RPMI7951 (cell line): ENCODE measurements at places on chromosomes 12 and 14. TPM values are rescaled to one million over a fixed set of nuclear protein-coding genes. Genes with fewer than 3 reads are reported as not detected.

The CLEC4D gene
- not detected in 2 replicates for total RNA-seq

DNA sequence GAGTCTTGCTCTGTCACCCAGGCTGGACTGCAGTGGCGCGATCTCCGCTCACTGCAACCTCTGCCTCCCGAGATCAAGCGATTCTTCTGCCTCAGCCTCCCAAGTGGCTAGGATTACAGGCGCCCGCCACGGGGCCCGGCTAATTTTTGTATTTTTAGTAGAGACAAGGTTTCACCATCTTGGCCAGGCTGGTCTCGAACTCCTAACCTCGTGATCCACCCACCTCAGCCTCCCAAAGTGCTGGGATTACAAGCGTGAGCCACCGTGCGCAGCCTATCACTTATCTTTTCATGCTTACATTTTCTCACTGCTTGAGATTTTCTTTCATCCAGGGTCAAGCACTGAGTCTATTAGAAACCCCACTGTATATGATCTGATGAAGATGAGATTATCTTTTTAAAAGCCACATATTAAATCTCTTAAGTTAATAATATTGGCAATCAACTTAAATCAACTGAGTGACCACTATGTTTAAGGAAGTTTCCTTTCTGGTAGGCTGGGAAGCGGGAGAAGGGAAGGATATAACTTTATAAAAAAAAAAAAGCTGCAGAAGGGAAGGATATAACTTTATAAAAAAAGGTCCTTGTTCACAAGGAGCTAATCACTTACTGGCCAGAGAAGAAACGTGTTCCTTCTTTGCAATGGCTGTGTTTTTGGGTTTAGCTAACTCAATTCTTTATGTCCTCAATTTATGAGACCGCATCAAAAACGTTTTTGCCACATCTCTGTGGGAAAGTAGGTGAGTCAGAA, 1.3 kb upstream of the MDM2 start:
- no peak for DNase-seq

- no peak for DNase-seq
Measured at GRCh38 chr12:80798281-80798680, 81.6 kb downstream of the MYF5 start.

The MAX gene
- 28.2 and 36.8 TPM in 2 replicates for total RNA-seq

- no peak for DNase-seq
Measured at GRCh38 chr12:66623455-66623854, 55.4 kb downstream of the GRIP1 start.

The CCDC88C gene
- total RNA-seq, result 0.10 and 0.12 TPM in 2 replicates
